GM19239 (cell line): ENCODE measurements at places on chromosomes 16 and 17.

DNA sequence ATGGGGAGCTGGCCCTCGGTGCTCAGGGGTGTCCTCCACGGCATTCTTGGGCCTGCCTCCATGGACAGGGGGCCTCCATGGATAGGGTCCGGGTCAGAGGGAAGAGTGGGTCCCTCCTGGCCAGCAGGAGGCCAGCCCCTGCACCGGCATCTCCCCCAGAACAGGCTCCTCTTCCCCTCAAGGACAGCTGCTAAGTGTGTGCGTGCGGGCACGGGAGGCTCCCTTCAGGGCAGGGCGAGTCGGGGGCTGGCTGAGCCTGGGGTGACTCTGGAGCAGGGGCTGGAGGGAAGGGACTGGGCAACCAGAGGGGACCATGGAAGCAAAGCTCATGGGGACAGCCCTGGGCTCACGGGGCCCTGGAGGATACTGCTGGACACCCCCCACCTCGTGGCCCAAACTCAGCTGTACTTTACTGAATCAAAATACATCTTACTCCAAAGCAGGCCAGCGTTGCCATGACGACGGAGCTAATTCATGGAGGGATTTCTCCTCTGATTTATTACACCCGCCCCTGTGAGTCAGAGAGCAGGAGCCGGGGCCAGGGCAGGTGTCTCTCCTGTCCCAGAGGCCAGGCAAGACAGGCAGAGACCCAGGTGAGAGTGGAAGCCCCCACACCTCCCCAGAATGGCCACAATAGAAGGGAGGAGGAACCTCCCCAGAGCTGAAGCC, 2.1 kb downstream of the CASKIN1 start:
- DNase-seq: no peak

GRCh38 chr17:37179893-37180292, 195.9 kb upstream of the C17orf78 start:
- no peak for DNase-seq

GRCh38 chr16:27066668-27067537, at the start of gene C16orf82:
Gene C16orf82 (plus strand): TSS chr16:27066927.
- DNase-seq: no peak

DNA sequence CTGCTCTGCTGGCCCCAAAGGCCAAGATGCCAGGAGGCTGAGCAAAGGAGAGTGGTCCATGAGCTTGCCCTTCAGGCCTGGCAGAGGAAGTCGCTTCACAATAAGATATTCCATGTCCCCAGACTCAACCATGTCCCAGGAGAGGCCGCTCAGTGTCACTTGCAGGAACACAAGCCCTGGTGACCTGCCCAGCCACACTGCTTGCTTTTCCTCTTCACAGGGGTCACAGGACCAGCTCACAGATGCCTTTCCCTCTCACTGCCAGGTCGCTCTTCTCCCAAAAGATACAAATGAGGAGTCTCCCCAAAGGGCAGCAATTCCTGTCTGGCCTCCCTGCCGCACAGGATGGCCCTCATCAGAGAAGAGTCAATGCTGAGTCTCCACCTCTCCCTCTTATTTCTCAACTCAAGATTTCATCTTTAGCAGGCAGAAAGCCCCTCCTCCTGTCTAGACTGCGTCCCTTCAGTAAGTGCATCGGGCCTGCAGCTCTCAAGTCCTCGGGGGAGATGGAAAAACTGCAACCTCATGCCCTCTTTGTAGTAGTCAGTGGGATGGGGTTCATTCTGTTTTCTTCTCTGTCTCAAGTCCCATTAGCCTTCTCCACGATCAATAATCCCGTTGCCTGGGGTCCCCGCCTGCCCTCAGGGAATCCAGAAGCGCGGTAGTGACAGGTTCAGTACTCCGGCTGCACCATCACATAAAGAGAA, 5.0 kb downstream of the JUP start:
- DNase-seq: no peak

DNA sequence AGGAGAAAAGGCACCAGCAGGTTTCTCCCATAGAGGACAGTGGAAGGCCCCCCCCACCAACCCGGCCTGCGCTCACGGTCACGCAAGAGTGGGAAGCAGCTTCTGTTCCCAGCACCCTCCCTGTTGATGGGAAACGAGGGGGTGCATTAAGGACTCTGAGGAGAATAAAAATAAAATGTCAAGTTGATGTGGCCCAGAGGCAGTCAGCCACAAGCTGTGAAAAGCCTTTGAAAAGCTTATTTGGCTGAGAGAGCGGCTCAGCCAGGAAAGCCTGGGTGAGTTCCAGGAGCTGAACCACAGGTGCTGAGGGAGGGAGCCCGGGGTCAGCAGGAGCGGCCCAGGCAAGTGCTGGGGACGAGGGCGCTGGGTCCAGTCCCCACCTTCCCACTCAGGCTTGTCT, 26.9 kb upstream of the SPATA32 start:
- DNase-seq: no peak

- DNase-seq: no peak
These were observed 36.2 kb upstream of the RCVRN start for GRCh38 chr17:9941305-9941704.

GRCh38 chr16:27427538-27427937, 25.6 kb downstream of the IL21R start:
- DNase-seq: no peak
